Activated T-helper 2 cell treated with anti-CD3 and anti-CD28 coated beads, Interferon-gamma antibody, Interleukin-2, Interleukin-4, amounts not matched to agents 10 μg/mL and 5 μg/mL and 100 μg/mL, durations not matched to agents 14 hours and 24 hours and 36 hours (primary cell): ENCODE measurements at places on chromosomes 5 and 9.

- no peaks in the 10 kb centered on the region for H3K36me3 ChIP-seq
- H3K27me3 ChIP-seq = peaks cover 87% of the 10 kb centered on the region
- DNase-seq = no peak
- no peak overlapping the region for H3K27ac ChIP-seq
- peak overlapping the region; percentile 40 for H3K4me3 ChIP-seq
Observed at GRCh38 chr5:83472213-83472507, 616 bp downstream of the VCAN start.

- no peaks in the 10 kb centered on the region for H3K36me3 ChIP-seq
- H3K27ac ChIP-seq = no peak overlapping the region
- H3K4me1 ChIP-seq = no peaks in the 10 kb centered on the region
Observed at GRCh38 chr5:60404171-60404570, 295.8 kb downstream of the DEPDC1B start.

DNA sequence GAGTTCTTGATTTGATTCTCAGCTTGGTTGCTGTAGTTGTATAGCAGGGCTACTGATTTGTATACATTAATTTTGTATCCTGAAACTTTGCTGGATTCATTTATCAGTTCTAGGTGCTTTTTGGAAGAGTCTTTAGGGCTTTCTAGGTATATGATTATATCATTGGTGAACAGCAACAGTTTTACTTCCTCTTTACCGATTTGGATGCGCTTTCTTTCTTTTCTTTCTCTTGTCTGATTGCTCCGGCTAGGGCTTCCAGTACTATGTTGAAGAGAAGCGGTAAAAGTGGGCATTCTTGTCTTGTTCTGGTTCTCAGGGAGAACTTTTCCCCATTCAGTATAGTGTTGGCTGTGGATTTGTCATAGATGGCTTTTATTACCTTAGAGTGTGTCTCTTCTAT, 158.9 kb downstream of the SAXO1 start:
- no peak overlapping the region for H3K27ac ChIP-seq
- no peak for DNase-seq
- H3K27me3 ChIP-seq = peaks cover 3% of the 10 kb centered on the region

DNA sequence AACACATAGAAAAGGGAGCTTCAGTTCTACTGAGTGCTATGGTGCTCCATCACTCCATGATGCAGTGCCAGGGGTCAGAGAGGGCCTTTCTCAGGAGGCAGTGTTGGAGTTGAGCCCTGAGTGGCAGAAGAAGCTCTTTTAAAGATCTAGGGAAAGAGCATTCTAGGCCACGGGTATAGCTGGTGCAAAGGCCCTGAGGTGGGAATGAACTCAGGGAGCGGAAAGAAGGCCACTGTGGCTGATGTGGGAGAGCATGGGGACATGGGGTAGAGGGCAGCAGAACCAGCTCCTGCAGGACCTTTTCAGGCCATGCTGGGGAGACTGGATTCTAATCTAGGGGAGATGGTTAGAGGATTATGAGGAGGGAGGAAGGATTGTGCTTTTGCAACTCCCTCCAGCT, 9.9 kb downstream of the PSD2 start:
- no peak overlapping the region for H3K27ac ChIP-seq
- H3K4me3 ChIP-seq = no peak overlapping the region
- peaks cover 4% of the 10 kb centered on the region for H3K27me3 ChIP-seq
- no peaks in the 10 kb centered on the region for H3K36me3 ChIP-seq
- DNase-seq = no peak
- no peaks in the 10 kb centered on the region for H3K4me1 ChIP-seq

- H3K4me3 ChIP-seq = peak overlapping the region; percentile 80
- H3K27me3 ChIP-seq = peaks cover 15% of the 10 kb centered on the region
- H3K36me3 ChIP-seq = no peaks in the 10 kb centered on the region
- no peak overlapping the region for H3K27ac ChIP-seq
- no peak for DNase-seq
- H3K4me1 ChIP-seq = peaks cover 22% of the 10 kb centered on the region
Observed at GRCh38 chr9:83219924-83220438, 157.0 kb upstream of the RASEF start.

GRCh38 chr5:38579105-38579504, 22.7 kb upstream of the LIFR start:
- H3K4me3 ChIP-seq = no peak overlapping the region
- peaks cover 3% of the 10 kb centered on the region for H3K4me1 ChIP-seq
- DNase-seq = no peak
- H3K36me3 ChIP-seq = no peaks in the 10 kb centered on the region

DNA sequence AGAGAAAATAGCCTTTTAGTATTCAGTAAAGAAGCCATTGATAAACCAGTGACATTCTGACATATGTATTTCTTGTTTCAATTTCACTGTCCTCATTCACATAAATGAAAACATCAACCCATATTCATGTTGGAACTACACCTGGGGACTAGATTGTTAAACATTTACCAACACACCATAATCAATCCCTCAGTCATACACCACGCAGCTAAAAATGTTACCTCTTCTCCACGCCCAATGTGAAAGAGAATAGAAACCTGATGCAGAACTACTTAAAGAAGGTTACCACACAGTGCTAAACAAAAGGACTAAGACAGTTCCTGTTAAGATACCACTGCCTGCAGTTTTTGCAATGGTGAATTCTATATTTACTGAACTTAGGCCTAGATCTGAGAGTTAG, 518.9 kb downstream of the PRELID2 start:
- H3K36me3 ChIP-seq = no peaks in the 10 kb centered on the region
- H3K27ac ChIP-seq = no peak overlapping the region
- H3K4me3 ChIP-seq = no peak overlapping the region

DNA sequence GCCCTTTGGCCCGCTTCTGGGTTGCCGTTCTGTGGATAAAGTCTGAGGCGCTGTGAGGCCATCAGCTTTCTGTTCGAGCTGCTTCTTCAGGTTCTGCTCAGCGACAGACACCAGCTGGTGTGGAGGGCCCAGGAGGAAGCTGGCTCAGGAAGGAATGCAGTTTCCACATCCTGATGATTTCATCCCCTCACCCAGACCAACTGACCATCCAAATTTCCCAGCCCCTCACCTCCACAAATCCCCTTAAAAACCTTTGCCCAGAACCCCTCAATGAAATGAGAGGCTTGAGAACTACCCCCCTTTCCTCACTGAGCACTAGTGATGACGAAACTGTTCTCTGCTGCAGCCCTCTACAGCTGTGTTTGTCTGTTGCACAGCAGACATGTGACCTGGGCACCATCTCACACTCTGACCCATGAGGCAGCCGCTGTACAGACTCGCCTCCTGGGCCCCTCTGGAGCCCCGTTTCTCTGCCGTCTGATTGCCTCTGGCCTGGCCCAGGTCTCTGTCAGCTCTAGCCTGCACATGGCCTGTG, 45.4 kb downstream of the SPATA31C2 start:
- no peak for DNase-seq
- H3K27ac ChIP-seq = no peak overlapping the region
- H3K27me3 ChIP-seq = peaks cover 5% of the 10 kb centered on the region
- no peaks in the 10 kb centered on the region for H3K4me1 ChIP-seq
- no peak overlapping the region for H3K4me3 ChIP-seq
- no peaks in the 10 kb centered on the region for H3K36me3 ChIP-seq

- peaks cover 9% of the 10 kb centered on the region for H3K27me3 ChIP-seq
- H3K36me3 ChIP-seq = no peaks in the 10 kb centered on the region
- H3K4me3 ChIP-seq = no peak overlapping the region
- no peak for DNase-seq
- H3K4me1 ChIP-seq = no peaks in the 10 kb centered on the region
Observed at GRCh38 chr9:2264081-2264480, 248.9 kb downstream of the SMARCA2 start.

DNA sequence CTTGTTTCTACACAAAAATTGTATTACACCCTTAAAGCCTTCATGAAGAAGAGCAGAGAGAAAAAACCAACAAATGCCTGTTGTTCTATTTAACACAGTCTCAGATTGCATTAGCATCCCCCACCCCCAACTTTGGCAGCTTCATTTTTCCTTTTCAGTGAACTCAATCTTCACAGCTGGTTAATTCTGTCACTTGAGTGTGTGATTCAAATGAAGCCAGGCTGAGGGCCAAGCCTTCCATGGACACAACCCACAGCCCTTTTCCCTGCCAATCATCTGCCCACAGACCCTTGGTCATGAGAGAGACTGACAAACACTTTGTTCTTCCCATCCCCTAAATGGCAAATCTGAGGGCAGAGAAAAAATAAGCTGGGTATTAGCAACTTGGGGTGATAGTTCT, 217.5 kb upstream of the NMUR2 start:
- H3K36me3 ChIP-seq = no peaks in the 10 kb centered on the region
- H3K4me3 ChIP-seq = no peak overlapping the region
- no peak for DNase-seq
- H3K27me3 ChIP-seq = no peaks in the 10 kb centered on the region

GRCh38 chr9:35859990-35860339, 10.2 kb downstream of the OR13J1 start:
- H3K4me3 ChIP-seq = no peak overlapping the region
- H3K36me3 ChIP-seq = no peaks in the 10 kb centered on the region
- H3K27me3 ChIP-seq = peaks cover 10% of the 10 kb centered on the region
- no peak overlapping the region for H3K27ac ChIP-seq
- H3K4me1 ChIP-seq = no peaks in the 10 kb centered on the region

DNA sequence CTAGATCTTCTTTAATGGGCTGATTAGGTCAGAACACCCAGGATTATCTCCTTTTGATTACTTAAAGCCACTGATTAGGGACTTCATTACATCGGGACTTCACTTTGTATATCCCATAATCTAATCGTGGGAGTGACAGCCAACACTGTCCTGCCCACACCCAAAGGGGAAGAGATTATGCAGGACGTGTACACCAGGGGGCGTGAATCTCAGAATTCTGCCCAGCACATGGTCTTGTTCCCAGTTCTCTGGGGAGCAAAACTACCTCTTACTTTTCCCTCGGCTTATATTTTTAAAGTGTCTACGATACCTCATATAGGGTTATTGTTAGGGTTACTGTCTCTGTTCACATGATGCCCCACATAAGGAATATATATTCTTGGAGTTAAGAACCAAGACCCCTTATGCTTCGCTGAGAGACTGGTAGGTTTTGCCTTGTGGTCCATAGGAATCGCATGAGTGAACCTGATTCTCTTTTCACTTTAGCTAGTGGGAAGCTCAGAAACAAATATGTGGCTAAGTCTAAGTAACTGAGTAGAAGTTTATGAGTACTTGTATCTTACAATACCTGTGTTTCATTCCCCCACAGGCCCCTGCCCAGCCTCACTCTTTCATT, 192.7 kb downstream of the GNA14 start:
- peak; percentile 30 for DNase-seq
- H3K27ac ChIP-seq = no peak overlapping the region
- H3K36me3 ChIP-seq = no peaks in the 10 kb centered on the region
- H3K27me3 ChIP-seq = peaks cover 3% of the 10 kb centered on the region

GRCh38 chr5:55533521-55534435, 986 bp downstream of the PLPP1 start:
- peaks cover 49% of the 10 kb centered on the region for H3K4me1 ChIP-seq
- peak overlapping the region; percentile 94 for H3K4me3 ChIP-seq
- H3K36me3 ChIP-seq = peaks cover 33% of the 10 kb centered on the region
- H3K27me3 ChIP-seq = no peaks in the 10 kb centered on the region

- H3K27ac ChIP-seq = no peak overlapping the region
- DNase-seq = no peak
- no peaks in the 10 kb centered on the region for H3K36me3 ChIP-seq
- no peak overlapping the region for H3K4me3 ChIP-seq
Observed at GRCh38 chr5:1000329-1000728, 8.3 kb upstream of the NKD2 start.

DNA sequence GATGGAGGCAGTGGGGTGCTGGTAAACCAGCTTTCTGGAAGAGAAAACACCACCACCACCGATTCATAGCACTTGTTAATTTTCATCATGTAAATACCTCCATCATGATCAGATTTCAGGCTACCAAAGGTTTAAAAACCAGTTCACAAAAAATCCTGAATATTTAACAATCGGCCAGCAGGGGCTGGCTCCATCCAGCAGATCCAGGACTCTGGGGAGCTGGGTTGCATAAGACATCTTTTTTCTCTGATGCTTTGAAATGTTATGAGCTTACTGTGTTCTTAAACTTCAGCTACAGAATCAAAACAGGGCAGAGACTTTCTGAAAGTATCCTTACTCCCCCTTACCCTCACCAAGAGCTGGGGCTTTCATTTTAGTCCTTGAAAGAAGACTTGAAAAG, 14.6 kb upstream of the RNF183 start:
- no peaks in the 10 kb centered on the region for H3K4me1 ChIP-seq
- no peaks in the 10 kb centered on the region for H3K36me3 ChIP-seq
- H3K27me3 ChIP-seq = no peaks in the 10 kb centered on the region
- H3K4me3 ChIP-seq = no peak overlapping the region
- no peak for DNase-seq

DNA sequence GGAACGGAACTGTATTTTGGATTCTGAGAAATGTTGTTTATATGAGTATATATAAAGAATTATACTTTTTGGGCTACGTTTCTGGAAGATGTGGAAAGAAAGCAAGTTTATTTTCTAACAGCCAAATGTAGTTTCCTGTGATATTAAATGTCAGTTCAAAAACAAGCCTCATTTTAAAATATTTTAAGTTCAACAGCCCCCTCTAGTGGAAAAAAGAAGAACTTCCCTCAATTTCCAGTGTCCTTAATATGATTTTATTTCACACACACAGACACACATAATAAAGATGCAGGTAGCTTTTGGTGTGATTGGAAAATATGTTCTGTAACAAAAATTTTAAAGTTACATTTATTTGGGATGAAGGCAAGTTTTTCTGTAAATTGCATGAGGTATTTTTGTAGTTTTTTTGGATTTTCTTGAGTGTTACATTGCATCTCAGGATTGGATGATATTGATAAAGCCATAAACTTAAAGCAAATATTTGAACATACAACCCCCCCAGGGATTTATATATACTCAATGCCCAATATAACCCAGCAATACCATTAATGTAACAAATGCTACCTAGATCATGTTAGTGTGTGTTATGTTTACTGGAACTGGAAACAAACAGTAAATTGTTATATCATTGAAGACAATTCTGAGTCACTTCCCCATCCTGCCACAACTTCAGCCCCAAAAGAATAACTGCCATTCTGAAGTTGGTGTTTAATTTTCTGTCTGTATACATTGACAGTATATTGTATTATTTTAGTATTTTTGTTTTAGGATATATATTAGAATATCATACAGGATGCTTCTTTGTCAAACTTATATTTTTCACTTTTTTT, 54.0 kb downstream of the CCDC171 start:
- no peak overlapping the region for H3K4me3 ChIP-seq
- no peaks in the 10 kb centered on the region for H3K36me3 ChIP-seq
- no peak for DNase-seq
- H3K27ac ChIP-seq = no peak overlapping the region

DNA sequence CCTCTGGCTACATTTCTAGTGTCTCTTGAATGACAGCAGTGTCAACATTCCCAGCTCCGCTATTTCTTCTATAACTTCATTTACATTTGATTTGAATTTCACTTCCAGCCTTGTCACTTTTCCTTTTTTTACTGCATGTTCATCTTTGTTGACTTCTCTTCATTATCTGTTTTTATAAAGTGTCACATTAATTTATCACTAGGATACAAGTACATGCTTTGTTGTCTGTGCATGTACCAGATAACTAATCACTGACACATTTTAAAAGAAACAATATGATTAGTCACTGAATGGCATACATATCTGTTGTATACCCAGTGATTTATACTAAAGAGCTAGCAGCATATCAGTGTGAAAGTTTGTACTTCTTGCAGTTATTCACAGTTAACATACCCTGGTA, 29.1 kb downstream of the ARSK start:
- no peaks in the 10 kb centered on the region for H3K4me1 ChIP-seq
- no peak overlapping the region for H3K4me3 ChIP-seq
- no peaks in the 10 kb centered on the region for H3K27me3 ChIP-seq
- H3K27ac ChIP-seq = no peak overlapping the region
- DNase-seq = no peak
- H3K36me3 ChIP-seq = peaks cover 8% of the 10 kb centered on the region
